Left lobe of liver (tissue), 2 donors: ENCODE measurements at places on chromosomes 13 and 19. TPM values are rescaled to one million over a fixed set of nuclear protein-coding genes. Genes with fewer than 3 reads are reported as not detected.

ZIC2 gene
- 0.38 TPM for total RNA-seq

OR10H2 gene
- not detected for total RNA-seq

- DNase-seq, result peak; percentile 43
Measured at GRCh38 chr13:113404723-113405471, 41.0 kb upstream of the GRTP1 start.

JUNB gene
- total RNA-seq, result 16.3 TPM

MISP3 gene
- total RNA-seq, result 15.2 TPM

- no peak for DNase-seq
Measured at GRCh38 chr19:47623921-47624391, 15.0 kb downstream of the BICRA start.

GRCh38 chr19:39969681-39970424 is 1.1 kb upstream of the PSMC4 start:
- no peak for DNase-seq

SPACA7 gene
- not detected for total RNA-seq

RDH8 gene
- total RNA-seq, result not detected

SKA3 gene
- 0.18 TPM for total RNA-seq

DNA sequence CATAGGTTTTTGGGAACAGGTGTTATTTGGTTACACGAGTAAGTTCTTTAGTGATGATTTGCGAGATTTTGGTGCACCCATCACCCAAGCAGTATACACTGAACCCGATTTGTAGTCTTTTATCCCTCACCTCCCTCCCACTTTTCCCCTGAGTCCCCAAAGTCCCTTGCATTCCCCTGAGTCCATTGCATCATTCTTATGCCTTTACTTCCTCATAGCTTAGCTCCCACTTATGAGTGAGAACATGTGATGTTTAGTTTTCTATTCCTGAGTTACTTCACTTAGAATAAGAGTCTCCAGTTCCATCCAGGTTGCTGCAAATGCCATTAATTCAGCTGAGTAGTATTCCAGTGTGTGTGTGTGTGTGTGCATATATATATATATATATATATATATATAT is 97.2 kb upstream of the EDNRB start:
- no peak for DNase-seq

DNA sequence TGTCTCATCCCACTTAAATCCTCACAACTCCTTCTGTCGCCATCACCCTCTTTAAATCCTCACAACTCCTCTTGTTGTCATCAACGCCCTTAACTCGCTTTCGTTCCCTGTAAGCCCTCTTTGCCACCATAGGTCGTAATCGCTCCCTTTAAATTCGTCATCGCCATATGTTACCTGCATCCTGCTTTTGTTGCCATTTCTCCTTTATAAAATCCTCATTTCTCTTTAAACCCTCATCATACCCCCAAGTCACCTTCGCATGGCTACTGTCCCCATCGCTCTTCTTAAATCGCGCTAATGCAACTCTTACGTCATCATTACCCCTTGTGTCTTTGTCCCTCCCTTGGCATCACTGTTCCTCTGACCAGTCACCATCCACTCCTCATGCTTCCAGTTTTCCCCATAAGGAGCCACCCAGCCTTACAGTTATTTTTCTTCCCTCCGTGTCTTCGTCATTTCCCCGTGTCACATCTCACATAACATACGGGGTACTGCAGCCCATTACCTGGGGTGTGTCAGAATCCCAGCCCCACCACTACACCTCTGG is 539 bp downstream of the PLD3 start:
- DNase-seq, result no peak

DNA sequence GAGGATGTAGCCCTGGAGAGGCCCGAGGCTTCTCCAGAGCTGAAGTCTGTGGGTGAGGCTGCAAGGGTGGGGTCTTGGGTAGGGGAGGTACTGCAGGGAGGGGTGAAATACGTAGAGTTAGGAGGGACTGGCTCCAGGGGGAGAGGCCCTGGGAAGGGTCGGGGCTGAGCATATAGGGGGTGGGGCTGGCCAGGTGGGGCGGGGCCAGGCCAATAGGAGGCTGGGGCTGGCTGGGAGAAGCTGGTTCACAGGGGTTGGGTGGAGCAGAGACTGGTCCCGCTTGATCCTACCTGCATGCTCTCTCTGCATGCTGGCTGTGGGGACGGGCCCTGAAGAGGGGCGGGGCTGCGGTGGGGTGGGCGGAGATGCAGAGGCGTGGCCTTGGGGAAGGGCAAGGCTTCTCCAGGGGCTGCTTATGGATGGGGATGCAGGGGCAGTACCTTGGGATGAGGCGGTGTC is 51.9 kb downstream of the CELF5 start:
- no peak for DNase-seq

GRCh38 chr13:27250833-27251165 is 559 bp upstream of the RPL21 start:
- DNase-seq, result no peak

- no peak for DNase-seq
Measured at GRCh38 chr19:28915737-28916460, 297.1 kb downstream of the UQCRFS1 start.

GRCh38 chr13:101111894-101112293 is 304.4 kb downstream of the NALCN start:
- DNase-seq, result no peak

FGF9 gene
- not detected for total RNA-seq

- DNase-seq, result no peak
Measured at GRCh38 chr19:48368936-48369335, 4.8 kb downstream of the SYNGR4 start.

ERICH4 gene
- not detected for total RNA-seq

DNA sequence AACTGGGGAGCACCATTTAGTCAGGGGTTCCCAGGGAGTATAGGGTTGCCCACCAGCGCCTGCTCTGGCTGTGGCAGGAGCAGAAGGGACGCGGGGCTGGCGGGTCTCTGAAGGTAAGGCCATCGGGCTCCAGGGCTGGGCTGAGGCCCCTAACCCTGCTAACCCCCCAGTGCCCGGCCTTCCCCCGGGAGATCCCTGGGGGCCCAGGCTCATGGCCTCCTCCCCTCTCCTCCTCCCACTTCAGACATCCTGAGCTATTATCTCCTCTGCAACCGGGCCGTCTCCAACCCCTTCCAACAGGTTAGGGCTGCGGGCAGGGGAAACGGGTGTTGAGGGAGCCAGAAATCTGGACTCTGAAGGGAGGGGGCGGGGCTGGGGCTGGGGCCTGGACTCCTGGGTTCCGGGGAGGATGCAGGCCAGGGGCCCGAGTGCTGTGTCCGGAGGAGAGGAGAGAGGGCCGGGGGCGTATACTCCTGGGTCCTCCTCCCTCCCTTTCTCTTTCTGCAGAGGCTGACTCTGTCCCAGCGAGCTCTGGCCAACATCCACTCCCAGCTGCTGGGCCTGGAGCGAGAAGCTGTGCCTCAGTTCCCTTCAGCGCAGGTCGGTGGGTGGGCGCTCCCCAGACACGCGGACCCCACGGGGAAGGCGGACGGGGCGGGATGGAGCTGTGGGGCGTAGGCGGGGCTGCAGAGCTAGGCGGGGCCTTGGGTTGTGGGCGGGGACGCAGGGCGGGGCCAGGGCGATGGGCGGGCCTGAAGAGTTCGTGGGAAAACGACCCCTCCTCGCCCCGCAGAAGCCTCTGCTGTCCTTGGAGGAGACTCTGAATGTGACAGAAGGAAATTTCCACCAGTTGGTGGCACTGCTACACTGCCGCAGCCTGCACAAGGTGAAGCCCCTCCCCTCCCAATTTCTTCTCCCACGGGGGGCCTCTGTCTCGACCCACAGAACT is 15.3 kb downstream of the TTYH1 start:
- no peak for DNase-seq

GRCh38 chr13:20360041-20360491 is 127.9 kb upstream of the GJB6 start:
- DNase-seq, result peak; percentile 79

- DNase-seq, result no peak
Measured at GRCh38 chr19:51783372-51783771, 11.6 kb upstream of the FPR3 start.

GRCh38 chr19:56969156-56969555 is 128.6 kb upstream of the PEG3 start:
- no peak for DNase-seq

ZSCAN22 gene
- total RNA-seq, result 2.4 TPM

- no peak for DNase-seq
Measured at GRCh38 chr13:51518827-51519226, 65.4 kb upstream of the WDFY2 start.

CTU1 gene
- total RNA-seq, result 4.4 TPM

GRCh38 chr19:34430738-34431625 is 2.8 kb downstream of the UBA2 start:
- no peak for DNase-seq

DNA sequence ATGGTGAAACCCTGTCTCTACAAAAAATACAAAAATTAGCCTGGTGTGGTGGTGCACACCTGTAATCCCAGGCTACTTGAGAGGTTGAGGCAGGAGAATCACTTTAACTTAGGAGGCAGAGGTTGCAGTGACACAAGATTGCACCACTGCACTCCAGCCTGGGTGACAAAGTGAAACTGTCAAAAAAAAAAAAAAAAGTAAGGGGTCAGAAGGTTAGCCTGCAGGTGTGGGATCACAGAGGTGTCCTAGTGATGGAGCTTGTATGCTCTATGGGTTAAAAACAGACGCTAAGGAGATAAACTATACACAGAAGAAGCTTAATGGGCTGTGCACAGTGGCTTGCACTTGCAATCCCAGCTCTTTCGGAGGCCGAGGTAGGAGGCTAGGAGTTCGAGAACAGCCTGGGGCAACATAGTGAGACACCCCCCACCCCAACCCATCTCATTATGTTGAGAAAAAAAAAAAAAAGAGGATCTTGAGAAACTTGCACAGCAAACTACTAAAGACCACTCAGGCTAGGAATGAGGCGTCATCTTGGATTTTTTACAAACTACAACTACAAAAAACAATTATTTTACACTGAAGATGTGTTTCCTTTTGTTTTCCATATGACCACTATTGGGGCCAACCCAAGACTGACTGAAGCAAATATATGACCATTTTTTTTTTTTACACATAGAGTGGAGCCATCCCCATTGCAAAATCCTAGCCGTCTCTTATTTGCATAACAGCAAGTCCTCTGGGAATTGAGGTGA is 7.9 kb downstream of the FOSB start:
- DNase-seq, result no peak

GRCh38 chr19:29672319-29672932 is 7.2 kb downstream of the PLEKHF1 start:
- DNase-seq, result no peak

DNA sequence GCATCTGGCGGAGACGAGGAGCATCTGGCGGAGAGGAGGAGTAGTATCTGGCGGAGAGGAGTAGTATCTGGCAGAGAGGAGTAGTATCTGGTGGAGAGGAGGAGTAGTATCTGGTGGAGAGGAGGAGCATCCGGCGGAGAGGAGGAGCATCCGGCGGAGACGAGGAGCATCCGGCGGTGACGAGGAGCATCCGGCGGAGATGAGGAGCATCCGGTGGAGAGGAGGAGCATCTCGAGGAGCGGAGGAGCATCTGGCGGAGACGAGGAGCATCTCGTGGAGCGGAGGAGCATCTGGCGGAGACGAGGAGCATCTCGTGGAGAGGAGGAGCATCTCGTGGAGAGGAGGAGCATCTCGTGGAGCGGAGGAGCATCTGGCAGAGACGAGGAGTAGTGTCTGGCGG is 18.6 kb downstream of the C13orf46 start:
- DNase-seq, result no peak

DNA sequence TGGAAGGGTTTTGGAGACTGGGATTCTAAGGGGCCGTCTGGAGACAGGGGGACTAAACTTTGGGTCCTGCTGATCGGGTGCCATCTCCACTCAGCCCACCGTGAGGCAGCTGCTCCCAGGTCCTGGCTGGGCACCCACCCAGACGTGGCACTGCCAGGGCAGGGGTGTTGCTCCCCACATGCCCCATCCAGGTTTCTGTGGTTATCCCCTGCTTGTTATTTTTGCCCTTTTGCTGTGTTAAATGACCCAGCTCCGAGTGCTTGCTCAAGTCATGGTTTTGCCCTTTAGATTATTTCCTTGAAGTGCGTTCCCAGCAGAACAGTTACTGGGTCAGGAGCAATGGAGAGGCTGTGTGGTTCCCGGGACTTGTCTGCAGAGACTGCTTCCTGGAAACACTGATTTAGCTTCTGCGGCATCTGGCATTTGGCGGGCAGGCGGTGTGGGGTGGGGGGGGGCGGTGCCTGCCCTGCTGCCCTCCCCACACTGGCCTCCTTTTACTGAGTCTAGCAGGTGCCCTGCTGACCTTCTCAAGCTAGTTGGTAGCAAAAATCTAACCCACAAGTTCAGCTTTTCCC is 1.9 kb downstream of the RAB11B start:
- DNase-seq, result no peak

DNA sequence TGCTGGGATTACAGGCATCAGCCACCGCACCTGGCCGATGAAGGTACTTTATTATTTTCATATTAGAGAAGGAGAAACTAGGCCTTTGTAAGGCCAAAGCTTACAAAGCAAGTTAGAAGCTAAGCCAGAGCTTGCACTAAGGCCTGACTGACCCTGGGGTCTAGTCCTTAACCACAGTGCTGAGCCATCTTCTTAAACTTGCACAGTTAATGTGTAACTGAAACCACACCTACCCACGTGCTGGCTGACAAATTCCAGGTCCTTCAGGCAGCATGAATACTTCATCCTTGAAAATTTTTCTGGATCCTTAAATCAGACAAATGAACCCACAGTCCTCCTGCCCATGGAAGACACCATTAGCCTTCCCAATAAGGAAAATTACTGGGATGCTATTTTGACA is 880.6 kb downstream of the UQCRFS1 start:
- no peak for DNase-seq

DNA sequence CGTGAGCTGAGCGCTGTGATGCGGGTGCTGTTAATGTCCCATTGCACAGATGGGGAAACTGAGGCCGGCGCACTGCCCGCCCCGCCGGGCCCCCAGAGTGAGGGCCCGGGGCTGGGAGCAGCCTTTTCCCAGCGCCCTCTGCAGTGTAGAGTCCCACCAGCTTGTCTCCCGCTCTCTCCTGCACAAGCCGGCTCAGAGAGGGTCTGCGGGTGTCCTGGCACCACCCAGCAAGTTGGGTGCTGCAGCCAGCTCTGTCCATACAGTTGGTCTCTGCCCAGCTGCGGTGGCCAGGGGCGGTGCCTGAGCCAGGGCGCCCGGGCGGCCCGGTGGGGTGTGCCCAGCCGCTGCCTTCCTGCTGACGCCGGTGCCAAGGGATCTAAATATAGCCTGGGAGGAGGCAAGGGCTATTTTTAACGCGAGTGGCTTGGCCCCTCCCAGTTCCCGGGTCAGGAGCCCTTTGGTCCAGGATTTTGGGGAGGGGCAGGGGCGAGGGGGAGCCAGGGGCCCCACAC is 19.3 kb downstream of the GADD45B start:
- DNase-seq, result peak; percentile 87

- DNase-seq, result no peak
Measured at GRCh38 chr19:53853707-53854106, 14.0 kb upstream of the MYADM start.

ACP5 gene
- total RNA-seq, result 17.9 TPM

DNA sequence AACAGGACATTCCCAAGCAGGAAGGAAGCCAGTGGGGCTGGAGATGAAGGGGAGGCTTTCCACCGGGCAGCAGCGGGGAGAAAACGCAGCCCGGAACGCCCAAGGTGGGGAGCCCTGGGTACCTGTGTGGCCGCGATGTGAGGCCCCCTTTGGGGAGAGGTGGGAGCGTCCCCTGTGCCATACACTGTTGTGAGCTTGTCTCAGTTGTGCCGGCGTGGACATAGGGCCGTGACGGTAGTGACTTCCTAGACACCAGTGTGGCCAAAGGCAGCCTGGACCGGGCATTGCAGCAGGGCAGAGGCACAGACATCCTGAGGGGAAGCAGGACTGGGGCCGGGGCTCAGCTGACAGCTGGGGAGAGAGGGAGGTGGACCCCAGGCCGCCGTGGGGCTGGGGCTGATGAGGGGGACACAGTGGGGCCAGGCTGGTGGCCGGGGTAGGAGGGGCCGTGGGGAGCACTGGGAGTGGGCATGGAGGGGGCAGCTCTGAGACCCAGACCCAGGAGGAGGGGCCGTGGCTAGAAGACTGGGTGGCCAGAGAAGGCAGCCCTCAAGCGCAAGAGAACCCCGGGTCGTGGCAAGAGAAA is 38.5 kb upstream of the TFDP1 start:
- peak; percentile 31 for DNase-seq

ENOX1 gene
- 0.18 TPM for total RNA-seq
